ENCODE measurements at places on chromosomes 6 and 20. TPM values are rescaled to one million over a fixed set of nuclear protein-coding genes. Genes with fewer than 3 reads are reported as not detected.

- no peak for DNase-seq
Observed at GRCh38 chr6:113750151-113750855, 106.8 kb upstream of the MARCKS start.

GRCh38 chr20:19968466-19969073, 48.6 kb upstream of the NAA20 start:
- no peak for DNase-seq

GRCh38 chr6:154994836-154995253, 270 bp upstream of the TIAM2 start:
- DNase-seq: peak; percentile 4

- peak; percentile 60 for DNase-seq
Observed at GRCh38 chr6:52839124-52840055, 1.2 kb downstream of the GSTA5 start.

DNA sequence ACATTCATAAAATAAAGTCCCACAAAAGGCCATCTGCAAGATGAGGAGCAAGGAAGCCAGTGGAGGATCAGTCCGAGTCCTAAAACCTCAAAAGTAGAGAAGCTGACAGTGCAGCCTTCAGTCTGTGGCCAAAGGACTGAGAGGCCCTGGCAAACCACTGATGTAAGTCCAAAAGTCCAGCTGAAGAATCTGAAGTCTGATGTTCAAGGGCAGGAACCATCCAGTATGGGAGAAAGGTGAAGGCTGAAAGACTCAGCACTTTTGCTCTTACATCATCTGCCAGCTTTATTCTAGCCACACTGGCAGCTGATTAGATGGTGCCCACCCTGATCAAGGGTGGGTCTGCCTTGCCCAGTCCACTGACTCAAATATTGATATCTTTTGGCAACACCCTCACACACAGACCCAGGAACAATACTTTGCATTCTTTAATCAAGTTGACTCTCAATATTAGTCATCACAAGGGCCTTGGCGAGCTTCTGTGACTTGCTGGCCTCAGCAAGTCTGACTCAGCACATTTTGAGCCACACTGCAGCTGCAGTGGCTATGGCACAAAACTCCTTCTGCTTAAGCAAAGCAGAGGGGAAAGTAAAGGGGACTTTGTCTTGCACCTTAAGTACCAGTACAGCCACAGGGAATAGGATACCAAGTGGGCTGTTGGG, 1370.3 kb upstream of the CITED2 start:
- no peak for DNase-seq

DNA sequence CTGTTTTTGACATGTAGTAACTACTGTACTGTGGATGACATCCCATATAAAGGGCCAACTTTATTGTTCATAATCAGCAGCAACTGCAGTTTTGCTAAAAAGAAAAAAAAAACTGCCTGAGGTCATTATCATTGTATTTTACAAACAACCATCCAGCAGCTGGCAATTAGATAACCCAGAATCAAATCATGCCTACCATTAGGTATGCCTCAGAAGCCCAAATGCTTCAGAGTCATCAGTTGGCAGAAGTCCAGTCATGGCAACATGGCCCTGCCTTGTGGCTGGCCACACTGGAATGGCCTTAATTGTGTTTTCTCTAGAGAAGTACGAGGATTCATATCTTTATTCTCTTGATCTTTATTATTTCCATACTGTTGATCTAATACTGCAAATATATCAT, 462.4 kb upstream of the NRSN1 start:
- no peak for DNase-seq

DNA sequence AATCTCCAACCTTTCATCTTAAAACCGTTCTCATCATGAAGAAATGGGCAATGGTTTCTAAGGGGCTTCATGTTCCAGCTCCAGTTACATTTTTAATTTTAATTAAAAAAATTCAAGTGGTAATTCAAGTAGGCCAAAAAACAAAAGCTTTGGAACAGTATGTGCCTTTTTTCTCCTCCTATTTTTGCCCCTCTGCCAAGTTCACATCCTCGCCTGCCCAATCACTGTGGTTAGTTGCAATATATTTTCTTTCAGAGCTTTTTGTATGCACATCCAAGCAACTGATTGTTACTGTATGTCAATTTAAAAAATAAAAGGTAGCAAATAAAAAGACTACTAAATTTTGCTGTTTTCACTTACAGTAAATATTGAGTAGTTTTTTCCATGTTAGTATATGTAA, 99.8 kb upstream of the B3GAT2 start:
- no peak for DNase-seq

DNA sequence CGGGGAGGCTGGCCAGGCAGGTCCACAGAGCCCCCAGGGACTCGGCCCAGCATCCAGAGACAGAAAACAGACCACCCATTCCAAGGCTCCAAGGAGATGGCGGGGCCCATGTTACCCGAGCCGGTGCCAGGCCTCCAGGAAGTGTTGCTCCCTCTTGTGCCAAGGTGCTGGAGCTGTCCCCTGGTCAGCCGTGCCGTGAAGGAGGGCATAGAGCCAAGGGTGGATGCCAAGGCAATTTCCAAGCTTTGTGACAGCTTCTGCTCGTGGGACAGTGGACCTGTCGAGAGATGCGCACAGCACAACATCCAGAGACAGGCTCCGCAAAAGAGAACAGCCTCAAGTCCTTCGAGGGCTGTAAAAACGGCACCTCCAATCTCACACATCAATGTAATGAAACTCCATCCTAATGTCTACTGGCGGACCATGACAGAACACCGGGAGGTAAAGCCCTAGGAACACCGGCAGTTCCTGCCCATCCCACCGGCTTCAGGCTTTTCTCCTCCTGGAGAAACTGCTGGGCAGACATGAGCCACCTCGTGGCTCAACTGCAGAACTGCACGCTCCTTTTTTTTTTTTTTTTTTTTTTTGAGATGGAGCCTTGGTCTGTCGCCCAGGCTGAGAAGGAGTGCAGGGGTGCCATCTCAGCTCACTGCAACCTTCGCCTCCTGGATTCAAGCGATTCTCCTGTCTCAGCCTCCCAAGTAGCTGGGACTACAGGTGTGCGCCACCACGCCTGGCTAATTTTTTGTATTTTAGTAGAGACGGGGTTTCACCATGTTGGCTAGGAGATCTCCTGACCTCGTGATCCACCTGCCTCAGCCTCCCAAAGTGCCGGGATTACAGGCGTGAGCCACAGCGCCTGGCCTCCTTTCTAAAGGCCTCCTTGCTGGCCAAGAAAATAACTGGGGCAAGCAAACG, 30.9 kb upstream of the AVP start:
- DNase-seq: peak; percentile 23

GRCh38 chr6:142165227-142165626, 18.2 kb downstream of the VTA1 start:
- DNase-seq: no peak

DNA sequence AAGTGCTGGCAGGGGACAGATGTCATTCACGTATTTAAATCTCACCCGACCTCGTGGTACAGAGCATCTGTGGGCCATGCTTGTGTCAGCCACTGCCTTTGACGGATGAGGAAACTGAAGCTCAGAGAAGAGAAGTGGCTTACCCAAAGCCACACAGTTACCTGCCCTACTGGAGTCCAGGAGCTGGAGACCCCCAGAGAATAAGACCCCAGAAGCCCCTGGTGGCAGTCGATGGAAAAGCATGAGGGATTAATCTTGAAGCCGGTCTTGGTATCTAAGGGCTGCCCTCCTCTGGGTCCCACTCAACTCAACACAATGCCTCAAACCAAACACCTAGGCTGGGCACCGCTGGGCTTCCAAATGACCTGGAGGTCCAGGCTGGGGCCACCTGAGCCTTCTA, 83.1 kb downstream of the GRM4 start:
- peak; percentile 22 for DNase-seq

DNA sequence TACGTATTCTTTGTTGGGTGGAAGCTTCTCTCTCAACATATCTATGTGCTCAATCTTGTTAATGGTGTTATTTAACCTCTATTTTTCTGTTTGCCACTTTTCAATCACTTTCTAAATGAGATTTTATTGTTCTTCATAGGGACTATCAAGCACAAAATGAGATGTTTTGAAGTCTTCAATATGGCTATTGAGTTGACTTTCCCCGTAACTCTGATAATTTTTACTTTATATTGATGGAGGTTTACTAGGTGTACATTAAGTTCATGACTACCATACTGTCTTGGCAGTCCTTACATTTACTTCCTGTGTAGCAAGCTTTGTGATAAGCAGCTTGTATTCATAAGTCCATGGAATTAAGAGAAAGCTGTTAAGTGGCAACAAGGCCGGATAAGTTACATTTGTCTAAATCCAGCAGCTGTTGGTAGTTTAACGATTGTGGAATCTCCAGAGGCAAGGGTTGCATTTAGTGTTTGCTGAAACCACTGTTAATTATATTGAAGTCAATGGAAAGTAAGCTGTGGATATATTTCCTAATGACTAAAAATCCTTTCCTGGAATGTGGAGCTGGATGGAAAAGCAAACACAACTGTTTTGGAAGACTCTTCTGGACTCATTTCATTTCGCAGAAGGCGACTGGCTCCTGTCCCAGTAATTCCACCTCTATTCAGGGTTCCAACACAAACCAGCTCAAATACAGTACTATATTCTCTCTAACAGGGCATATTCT, 57.3 kb upstream of the SMIM29 start:
- no peak for DNase-seq

- DNase-seq: no peak
Observed at GRCh38 chr6:79404261-79404660, 133.0 kb downstream of the LCA5 start.

DNA sequence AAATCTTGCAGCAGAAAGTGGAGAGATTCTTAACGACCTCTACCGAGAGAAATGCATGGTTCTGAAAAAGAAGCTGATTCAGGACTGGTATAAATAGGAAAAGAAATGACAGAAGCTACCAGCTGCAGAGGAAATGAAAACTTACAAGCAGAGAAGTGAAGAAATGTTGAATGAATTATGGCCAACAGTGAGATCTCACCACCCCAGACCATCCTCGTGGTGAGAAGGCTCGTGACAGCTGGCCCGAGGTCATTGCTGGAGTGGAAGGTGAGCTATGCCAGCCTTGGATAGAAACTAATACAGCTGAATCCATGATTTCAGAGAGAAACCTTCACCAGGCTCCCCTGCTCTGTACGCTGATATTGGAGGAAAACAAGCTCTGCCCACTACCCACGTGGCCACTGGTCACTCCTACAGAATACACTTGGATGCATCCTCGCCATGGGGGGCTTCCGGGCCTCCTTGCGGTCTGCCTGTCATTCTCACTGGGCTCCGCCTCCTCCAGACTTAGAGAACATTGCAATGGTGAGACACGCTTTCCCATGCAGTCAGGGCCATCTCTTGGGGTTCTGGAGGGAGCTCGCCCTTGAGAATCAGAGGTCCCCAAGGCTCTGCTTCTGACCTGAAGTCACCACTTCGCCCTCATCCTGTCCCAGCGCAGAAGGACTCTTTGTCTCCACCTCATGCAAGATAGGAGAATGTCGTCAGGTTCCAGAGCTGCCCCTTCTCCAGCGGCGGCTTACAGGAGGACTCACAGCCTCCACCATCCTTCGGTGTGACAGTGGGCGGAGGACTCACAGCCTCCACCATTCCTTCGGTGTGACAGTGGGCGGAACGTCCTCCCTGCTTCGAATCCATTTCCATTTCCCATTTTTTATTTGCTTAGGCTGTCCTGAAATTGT, 10.6 kb upstream of the TUBB2B start:
- DNase-seq: no peak

DNA sequence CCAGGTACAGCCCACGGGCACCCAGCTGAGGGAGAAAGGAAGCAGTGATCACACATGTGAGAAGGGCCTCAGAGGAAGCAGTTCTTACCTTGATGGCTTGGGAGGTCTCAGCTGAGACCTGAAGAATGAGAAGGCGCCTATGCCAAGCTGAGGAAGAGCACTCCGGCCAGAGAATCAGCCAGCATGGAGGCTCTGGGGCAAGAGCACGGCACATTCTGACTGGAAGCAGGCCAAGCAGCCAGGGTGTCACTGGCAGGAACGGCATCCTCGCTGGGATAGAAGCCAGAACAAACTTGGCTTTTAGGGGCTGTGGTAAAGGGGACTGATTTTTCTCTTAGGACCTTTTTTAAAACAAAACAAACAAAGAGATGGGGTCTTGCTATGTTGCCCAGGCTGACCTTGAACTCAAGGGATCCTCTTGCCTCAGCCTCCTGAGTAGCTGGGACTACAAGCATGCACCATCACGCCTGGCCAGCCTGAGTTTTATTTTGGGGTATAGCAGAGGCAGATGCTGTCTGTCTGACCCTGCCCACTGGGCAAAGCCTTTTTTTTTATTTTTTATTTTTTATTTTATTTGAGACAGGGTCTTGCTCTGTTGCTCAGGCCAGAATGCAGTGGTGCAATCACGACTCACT, 17.6 kb downstream of the GHRH start:
- no peak for DNase-seq

GRCh38 chr6:12608016-12608860, 108.3 kb upstream of the PHACTR1 start:
- no peak for DNase-seq

GRCh38 chr6:81371930-81372329, 380.6 kb downstream of the TENT5A start:
- no peak for DNase-seq

DNA sequence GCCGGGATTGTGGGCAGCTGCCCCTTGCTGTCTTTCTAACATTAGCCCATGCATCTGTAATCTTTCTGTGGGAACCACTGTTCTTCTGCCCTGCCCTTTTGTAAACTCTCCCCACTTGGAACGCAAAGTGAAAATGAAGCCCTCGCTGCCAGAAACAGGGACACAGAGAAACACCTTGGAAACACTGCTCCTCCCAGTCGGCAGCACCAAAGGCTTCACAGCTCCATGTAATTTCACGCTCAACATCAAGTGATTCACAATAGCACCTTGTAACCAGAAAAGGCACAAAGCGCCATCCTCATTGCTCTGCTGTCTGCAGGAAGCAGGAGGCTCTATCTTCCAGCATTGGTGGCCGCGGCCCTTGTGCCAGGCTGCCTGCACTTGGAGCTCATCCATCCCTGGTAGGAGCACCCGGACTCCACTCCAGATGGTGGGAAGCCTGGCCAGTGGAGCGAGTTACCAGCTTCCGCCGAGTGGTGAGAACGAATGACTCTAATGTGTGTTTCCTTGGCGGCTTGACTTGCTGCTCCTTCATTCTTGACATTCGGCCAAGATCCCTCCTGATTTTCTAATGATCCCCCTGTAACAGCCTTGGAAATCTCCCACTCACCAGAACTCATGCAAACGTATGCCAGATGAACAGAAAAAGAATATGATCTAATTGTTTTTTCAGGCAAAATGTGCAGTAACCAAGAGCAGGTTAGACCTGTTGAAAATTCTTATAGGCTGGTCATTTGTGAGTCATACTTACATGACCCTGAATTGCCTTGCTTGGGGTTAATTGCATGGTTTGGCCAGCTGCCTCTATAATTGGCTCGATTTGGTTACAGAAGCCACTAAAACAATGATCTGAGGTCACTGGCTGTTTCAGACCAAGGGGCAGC, 169.1 kb upstream of the CDYL start:
- DNase-seq: no peak

GRCh38 chr6:106519460-106520394, 109.6 kb downstream of the RTN4IP1 start:
- no peak for DNase-seq

C20orf141 gene
- total RNA-seq: not detected

PRDM13 gene
- 0.14 TPM for total RNA-seq

PRL gene
- total RNA-seq: not detected

TULP1 gene
- not detected for total RNA-seq

ZNF311 gene
- total RNA-seq: 1.3 TPM

BANF2 gene
- not detected for total RNA-seq

TMEM30A gene
- 44.5 TPM for total RNA-seq

APMAP gene
- total RNA-seq: 88.6 TPM
